M059J (cell line): ENCODE measurements at places on chromosomes 7 and 10. TPM values are rescaled to one million over a fixed set of nuclear protein-coding genes. Genes with fewer than 3 reads are reported as not detected.

The MALRD1 gene
- total RNA-seq = not detected in 2 replicates

The FAM131B gene
- total RNA-seq = 0.79 and 1.5 TPM in 2 replicates

The PRKG1 gene
- 1.7 and 2.2 TPM in 2 replicates for total RNA-seq

The ENO4 gene
- total RNA-seq = not detected in 2 replicates

The NKX1-2 gene
- total RNA-seq = 0.02 and 0.30 TPM in 2 replicates

The XPNPEP1 gene
- total RNA-seq = 93.5 and 96.6 TPM in 2 replicates

The CUZD1 gene
- total RNA-seq = 0.02 and 0.05 TPM in 2 replicates

The CYP3A4 gene
- total RNA-seq = 0.05 TPM in 1 of 2 replicates, not detected in the other

The ABCC2 gene
- 0.52 and 6.1 TPM in 2 replicates for total RNA-seq

The KIAA1549 gene
- 2.6 and 3.9 TPM in 2 replicates for total RNA-seq

The ASB4 gene
- not detected in 2 replicates for total RNA-seq
